ENCODE measurements at places on chromosomes 5 and 9.

DNA sequence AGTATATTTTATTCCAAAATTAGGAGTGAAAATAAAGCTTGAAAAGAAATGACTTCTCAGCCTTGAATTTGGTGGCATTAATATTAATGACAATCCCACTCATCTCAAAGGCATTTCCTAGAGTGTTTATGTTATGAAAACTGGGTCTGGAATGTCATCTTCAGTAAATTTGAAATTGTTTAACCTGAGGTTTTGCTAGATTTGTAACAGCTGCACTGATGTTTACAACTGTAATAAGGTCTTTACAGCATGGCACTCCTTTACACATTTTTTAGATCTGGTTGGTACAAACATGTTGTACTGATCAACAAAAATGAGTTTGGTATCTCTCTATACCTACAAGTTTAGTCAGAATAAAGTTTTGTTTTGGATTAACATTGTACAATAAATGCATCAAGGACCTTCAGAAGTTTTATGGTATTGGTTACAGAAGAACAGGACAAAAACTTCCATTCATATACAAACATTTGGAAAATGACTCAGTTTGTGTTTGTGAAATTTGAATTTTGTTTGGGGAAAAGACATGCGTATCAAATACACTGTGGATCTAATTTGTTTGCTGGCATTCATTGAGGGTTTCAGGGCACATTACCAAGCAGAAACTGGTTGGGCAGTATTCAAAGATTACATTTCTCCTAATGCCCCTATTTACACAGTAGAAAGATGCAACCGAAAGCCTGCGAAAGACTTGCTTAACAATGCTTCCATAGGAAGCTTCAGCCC lies 11.6 kb downstream of the FANCC start:
- DNase-seq, result peak; percentile 7

DNA sequence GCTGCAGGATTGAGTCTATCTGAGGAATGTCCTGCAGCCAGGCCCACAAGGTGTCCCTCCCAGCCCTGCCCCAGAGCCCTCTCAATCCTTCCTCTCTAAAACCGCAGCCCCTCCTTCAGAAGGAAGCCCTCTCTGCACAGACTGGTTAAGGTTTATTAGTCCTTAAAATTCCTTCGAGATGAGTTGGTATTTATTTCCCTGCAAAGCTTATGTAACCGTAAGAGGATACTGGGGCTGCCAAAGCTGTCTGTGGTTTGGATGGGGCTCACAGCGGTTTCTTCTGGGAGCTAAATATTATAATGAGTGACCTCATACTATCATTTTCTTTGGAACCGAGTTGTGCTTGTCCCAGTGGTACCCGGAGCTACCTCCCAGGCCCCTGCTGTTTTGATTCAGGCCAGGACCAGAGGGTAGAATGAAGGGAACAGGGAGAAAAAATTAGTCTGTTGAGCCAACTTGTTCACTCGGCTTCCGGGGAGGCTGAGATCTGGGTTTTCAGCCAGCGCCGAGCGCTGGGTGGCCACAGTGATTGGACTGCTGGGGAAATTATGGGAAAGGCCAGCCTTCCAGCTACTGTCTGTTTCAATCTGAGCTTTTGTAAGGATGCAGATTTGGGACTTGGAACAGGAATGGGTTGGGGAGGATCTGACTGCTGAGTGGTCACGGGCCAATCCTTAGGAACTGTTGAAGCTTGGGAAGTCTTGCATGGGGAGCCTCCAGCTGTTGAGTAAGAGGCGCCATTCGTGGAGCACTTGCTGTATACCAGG lies 107.5 kb downstream of the NDFIP1 start:
- DNase-seq, result peak; percentile 99

DNA sequence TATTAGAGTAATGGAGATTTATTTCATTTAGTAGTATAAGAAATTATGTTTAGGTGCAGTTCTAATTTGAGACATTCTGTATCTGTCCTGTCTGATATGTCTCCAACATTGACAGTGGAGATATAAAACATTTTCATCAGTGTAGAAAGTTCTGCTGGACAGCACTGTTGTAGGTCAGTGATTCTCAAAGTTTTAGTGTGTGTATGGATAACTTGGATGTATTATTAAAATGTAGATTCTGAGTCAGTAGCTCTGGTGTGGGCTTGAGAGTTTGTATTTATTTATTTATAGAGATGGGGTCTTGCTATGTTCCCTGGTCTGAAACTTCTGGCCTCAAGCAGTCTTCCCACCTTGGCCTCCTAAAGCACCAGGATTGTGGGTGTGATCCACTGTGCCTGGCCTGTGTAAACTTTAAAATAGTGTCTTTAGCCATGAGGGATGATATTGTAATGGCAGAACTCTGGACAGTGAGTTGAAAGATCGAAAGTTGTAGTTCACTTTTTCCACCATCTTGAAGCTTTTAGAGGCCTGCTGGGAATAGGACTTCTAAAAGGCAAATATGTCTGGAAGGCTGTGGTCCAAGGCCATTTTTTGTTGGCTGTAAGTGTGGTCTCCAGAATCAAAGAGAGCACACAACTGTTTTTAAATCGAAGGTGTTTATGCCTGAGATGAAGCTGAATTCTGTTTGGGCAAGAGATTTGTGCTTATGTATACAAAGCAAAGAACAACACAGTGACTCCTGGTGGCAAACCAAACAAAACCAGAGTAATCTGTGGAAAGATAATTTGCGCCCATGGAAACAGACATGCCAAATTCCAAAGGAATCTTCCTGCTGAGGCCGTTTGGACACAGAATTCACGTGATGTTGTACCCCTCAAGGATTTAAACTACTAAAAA lies 12.4 kb downstream of the UBAP1 start:
- DNase-seq, result peak; percentile 46

GRCh38 chr5:122009436-122009835 lies 47.7 kb downstream of the SRFBP1 start:
- DNase-seq, result no peak

DNA sequence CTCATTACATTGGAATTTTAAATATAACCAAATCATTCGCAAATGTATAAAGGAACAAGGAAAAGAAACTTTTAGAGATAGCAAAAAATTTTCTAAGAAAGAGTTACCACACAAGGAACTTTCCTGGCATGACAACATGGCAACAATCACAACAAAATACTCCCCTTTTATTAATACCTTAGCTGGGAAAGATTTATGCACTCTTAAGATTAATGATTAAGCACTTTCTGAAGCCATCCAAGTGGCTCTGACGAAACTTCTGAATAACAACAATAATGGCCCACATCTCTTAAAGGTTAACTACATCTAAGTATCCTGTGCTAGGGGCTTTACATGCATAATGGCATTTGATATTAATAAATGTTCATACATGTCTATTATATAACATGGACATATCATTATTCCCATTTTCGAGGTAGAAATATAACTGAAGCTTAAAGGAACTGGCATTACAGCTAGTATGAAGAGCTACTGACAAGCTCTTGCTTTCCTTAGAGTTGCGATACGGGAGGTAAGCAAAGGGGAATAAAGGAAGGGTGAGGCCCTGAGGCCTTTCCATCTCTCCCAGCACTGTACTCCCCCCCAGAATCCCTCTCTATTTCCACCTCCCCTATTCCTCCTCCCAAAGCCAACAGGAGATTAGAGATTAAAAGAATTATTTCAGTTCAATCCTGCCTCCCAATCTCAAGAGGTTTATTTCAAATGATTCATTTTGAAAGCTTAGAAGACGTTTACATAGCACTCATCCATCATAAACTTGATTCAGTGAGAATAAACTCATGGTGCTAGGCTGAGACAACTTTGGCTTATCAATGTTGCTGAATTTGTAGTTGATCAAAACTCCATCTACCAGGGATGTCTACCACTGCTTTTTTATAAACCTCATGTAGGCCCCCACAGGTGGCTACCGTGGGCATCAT lies 9.6 kb downstream of the MTMR12 start:
- DNase-seq, result no peak

GRCh38 chr9:87650611-87651295 lies 75.2 kb upstream of the CTSL start:
- DNase-seq, result no peak

- peak; percentile 94 for DNase-seq
Observed at GRCh38 chr5:172903790-172904189, 55.4 kb upstream of the RPL26L1 start.

DNA sequence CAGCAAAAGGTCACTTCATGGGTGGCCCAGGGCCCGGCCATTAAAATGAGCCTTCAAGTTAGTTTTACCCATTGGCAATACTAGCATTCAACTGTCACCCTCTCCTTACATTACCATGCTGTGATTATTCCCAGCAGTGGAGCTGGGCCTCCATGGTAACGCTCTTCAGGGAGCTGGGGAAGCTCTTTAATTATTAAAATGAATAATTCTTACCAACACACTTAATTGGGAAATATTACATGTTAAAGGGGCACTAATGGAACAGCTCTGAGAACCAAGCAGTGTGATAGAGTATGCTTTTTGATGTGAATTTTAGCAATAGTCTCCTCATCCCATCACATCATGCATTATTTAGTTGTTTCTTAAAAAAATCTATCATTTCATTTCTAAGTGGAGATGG lies 187.2 kb downstream of the CEMIP2 start:
- no peak for DNase-seq

GRCh38 chr9:15373881-15374280 lies 48.8 kb upstream of the SNAPC3 start:
- DNase-seq, result peak; percentile 42

GRCh38 chr5:79694652-79695051 lies 5.0 kb downstream of the CMYA5 start:
- no peak for DNase-seq

DNA sequence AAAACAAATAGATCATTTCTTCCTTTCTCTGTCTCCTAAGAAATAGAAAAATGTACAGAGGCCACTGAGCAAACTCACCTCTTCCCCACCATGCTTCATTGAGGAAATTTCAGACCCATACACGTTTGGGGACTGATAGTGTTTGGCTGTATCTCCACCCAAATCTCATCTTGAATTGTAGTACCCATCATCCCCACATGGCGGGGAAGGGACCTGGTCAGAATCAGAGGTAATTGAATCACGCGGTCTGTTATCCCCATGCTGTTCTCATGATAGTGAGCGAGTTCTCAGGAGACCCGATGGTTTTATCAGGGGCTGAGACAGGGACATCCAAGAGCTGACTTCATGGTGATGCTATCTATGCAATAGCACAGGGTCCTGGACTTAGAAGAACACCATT lies 1655.8 kb downstream of the MAT2B start:
- no peak for DNase-seq

- no peak for DNase-seq
Observed at GRCh38 chr5:171242521-171242920, 66.5 kb upstream of the TLX3 start.

GRCh38 chr5:32233696-32234447 lies 59.8 kb upstream of the GOLPH3 start:
- DNase-seq, result peak; percentile 88

DNA sequence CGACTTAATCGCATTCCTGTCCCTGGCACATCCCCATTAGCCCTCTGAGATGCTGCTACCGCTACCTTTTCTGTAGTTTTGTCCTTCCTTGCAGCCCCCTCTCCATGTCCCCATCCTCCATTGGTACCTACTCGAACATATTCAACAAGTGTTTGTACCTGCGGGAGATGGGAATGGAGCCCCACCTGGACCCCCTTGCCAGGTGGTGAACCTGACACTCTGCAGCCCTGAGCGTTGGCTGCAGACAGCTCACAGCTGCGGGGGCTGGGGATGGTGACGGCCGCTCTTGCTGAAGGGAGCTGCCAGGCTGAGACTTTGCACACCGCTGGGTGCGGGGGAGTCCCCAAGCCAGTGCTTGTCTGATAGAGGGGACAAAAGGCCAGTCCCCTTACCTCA lies 96.3 kb upstream of the DAP start:
- no peak for DNase-seq

DNA sequence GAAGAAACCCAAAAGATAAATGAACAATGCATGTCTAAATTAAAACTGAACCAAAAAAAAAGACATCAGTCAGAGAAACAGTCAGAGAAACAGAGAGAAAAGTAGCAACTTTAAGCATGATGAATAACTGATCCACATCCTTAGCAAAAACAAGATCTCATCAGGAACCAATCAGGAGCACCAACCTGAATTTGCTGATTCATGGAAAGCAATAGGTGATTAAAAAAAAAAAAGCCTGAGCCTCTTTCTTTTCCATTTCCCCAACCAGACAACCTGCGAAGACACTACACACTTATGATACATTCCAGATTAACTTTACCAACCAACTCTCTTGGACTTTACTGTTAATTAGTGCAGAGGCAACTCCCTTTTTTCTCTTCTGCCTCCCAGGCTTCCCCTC lies 112.7 kb upstream of the TAS2R1 start:
- DNase-seq, result no peak

- DNase-seq, result no peak
Observed at GRCh38 chr9:615756-616155, 225.7 kb upstream of the DMRT1 start.

DNA sequence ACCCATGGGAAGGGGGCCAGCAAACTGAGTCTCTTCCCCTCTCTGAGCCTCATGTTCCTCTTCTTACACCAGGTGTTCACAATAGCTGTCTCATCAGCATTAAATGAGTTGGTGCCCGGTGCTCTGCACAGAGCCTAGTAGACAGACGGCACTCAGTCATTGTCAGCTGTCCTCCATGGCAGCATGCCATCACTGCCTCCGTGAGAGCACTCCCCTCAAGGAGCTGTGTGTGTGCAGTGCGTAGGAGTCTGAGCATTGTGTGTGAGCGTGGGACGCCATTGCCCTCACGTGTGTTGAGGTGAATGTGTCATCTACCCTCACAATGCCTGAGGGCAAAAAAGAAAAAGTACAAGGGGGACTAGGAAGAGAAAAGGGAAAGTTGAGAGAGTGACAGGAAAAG lies 536.5 kb downstream of the CDK5RAP2 start:
- no peak for DNase-seq

- no peak for DNase-seq
Observed at GRCh38 chr9:37977851-37978480, 74.0 kb upstream of the SLC25A51 start.

DNA sequence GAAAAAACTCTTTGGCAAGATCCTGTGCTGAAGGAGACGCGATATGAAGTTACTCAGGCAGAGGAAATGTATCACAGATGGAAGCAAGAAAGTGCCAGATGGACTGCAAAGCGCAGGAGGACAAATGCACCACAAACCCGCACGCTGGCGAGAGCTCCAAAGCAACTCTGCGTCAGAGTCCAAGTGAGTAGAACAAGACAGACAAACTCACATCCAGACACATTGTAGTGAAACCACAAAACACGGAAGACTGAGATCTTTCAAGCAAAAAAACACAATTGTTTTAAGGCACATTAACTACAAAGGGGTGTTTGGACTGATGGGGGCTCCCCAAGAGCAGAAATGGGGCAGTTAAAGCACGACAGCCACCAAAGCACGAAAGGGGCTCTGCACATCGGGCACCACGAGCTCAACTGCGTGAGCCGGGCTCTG lies 39.2 kb upstream of the NKD2 start:
- DNase-seq, result peak; percentile 56

DNA sequence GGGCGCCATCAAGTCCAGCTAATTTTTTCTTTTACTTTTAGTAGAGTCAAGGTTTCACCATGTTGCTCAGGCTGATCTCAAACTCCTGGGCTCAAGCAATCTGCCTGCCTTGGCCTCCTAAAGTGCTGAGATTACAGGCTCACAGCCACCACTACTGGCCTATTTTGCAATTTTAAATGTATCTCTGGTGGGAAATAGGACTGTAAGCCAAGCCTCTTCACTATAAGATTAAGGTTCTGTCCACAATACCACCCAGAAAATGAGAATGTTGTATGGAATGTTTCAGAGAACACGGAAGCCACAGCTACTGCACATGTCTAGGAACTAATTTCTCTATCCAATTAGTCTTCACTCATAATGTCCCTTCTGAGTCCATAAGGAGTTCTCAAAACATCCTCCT lies 607.3 kb downstream of the PRELID2 start:
- DNase-seq, result no peak
